ENCODE measurements at places on chromosomes 1 and 21.

DNA sequence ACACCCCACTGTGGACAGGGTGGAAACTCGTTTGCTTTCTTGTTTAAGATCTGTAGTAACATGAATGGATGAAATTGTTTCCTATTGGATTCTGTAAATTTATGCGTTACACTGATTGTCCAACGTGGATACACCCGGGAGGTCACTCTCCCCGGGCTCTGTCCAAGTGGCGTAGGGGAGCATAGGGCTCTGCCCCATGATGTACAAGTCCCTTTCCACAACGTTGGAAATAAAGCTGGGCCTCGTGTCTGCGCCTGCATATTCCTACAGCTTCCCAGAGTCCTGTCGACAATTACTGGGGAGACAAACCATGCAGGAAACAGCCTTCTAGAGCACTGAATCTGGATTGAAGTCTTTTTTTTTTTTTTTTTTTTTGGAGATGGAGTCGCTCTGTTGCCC is 1.4 kb downstream of the RCC1 start:
- no peak for DNase-seq

DNA sequence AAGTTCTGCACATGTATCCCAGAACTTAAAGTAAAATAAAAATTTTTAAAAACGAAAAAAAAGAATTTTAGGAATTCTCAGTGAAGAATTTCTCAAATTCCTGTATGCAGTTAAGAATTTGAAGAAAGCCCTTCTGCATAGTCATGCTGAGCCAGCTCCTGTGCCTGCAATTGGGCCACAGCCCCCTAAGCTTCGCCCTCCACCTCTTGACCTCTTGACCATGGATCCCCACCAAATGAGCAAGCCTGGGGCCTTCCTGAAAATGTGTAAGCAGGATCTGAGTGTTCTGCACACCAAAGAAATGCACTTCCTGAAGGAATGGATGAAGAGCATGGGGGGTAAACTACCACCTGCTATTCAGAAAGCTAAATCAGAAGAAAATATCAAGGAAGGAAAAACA is 52.0 kb downstream of the NBPF6 start:
- no peak for DNase-seq

GRCh38 chr21:41367301-41367944 is 5.6 kb downstream of the MX2 start:
- DNase-seq = no peak

GRCh38 chr1:65963156-65963888 is 170.6 kb downstream of the PDE4B start:
- no peak for DNase-seq

DNA sequence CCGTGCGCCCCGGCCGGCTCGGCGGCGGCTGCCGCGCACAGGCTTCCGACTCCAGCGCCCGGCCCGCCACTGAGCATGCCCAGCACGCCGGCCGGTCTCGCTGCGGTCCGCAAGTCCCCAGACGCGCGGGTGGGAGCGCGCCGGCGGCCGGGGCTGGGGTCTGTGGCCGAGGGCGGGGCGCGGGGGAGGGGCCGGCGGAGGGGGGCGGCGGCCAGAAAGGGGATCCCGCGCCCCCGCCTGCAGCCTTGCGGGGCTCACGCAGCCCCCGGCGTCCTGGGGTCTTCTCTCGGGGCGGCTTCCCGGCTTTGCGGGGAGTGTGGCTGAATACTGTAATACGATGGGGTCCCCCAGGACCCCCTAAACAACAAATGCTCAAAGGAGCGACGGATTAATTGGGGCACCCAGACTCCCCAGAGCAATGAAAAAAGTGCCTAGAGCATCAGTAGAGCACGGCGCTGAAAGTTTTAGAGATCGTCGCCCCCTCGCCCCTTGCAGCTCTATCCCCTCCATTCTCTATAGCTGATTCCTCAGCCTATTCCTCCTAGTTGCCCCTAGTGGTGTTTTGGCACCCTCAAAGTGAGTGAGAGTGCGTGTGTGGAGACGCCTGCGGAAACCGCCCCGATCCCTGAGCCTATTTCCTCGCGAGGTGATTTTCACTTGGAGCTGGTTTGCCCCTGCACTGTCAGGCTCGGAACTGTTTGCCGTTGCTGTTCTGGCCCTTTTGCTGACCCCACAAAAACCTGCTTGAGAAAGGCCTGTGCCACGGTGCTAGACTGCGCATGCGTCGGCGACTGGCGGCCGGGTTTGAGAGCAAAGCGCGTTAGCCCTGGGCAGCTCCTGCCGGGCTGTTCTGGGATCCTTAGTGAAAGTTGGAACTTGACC is at the start of gene VAV3:
VAV3 (minus strand) TSS at position 71 of the 882 bp plus-strand sequence. CDS start 311 bp downstream, outside the sequence.
- peak; percentile 73 for DNase-seq

DNA sequence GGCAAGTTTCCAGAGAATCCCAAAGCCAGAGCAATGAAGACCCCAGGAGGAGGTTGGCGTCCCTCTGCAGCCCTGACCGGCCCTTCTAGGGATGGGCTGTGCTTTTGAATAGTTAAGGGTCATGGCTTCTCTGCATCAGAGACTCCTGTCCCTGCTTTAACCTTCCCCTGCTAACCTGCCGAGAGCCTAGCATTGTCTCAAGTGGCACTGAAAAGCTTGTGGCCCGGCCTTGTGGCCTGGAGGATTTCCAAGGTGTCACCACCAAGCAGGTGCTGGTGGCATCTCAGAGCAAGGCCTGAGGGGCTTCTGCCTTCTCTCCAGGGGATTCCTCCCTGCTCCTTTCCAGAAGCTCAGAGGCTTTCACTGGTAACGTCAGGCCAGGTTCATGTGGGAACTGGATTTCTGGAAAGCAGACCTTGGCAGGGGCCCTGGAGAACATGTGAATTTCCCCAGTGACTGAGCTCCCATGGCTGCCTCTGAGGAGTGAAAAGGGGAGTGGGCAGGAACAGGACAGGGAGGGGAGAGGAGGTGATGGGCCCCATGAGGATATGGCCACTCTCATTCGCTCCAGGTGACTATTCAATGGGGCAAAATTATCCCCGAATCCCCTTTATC is 409.9 kb downstream of the PTPRU start:
- no peak for DNase-seq

DNA sequence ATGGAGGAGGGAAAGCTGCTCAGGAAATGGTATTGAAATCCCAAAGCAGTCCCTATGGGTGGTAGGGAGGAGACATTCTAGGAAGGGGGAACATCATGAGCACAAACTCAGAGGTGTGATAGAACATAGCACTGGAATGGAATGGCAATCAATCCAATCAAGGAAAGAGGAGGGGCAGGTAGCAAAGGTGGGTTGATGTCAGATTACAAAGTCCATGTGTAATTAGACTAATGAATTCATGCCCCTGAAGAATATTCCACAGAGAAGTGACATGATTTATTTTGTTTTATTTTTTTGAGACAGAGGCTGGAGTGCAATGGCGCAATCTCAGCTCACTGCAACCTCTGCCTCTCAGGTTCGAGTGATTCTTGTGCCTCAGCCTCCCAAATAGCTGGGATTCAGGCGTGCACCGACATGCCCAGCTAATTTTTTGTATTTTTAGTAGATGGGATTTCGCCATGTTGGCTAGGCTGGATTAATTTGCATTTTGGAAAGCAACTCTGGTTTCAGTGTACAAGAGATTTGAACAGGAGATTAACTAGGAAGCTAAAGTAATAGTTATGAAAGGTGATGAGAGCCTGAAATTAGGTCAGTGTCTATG is 36.1 kb downstream of the DEGS1 start:
- DNase-seq = no peak

DNA sequence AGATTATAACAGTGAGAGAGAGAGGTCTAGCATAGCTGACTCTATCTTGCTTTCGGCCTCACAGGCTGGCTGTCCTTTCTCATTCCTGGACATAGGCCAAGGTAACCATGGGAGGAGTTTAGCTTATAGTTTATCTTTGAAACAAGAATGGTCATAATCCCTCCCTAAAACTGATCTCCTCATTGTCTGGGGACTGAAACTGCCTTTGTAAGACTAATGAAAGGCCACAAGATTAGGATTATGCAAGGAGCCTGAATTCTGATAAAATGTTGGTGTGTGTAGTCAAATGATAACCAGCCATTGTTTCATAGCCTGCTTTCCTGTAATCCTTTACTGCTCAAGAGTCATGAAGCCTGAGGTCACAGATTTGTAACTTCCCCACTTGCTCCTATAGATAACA is 131.9 kb upstream of the LYPLAL1 start:
- no peak for DNase-seq

- no peak for DNase-seq
Measured at GRCh38 chr1:177669161-177669560, 300.7 kb downstream of the SEC16B start.

DNA sequence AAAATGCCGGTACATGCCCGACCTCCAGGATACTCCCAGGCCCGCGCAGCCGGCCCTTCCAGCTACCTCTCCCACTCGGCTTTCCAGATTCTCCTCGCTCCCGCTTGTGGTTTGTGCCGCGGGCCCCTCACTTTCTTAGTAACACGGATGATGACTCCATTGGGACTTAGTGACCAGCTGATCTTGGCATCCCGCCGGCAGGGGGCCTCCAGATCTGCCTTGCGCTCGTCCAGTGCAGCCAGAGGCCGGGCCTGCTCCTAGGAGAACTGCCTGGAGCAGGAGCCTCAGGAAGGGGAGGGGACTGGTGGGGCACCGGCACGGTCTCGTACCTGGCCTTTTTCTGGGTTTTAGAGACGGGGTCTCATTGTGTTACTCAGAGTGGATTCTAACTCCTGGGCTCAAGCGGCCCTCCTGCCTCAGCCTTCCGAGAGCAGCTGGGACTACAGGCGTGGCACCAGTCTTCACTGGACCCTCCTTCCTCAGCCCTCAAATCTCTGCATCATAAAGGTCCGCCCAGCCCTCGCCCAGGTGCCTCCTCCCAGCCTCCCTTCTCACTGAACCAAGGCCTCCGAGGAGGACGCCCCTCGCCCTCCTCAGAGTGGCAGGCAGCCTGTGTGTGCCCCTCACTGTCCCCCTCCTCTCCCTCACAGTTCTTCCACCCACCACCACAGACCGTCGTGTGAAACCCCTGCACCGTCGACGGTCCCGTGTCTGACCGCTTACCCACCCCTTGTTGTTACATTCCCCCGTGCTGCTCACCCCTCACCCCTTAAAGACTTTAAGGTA is 78.6 kb downstream of the SLC25A24 start:
- no peak for DNase-seq

GRCh38 chr1:235069577-235070563 is 58.8 kb downstream of the TOMM20 start:
- no peak for DNase-seq

DNA sequence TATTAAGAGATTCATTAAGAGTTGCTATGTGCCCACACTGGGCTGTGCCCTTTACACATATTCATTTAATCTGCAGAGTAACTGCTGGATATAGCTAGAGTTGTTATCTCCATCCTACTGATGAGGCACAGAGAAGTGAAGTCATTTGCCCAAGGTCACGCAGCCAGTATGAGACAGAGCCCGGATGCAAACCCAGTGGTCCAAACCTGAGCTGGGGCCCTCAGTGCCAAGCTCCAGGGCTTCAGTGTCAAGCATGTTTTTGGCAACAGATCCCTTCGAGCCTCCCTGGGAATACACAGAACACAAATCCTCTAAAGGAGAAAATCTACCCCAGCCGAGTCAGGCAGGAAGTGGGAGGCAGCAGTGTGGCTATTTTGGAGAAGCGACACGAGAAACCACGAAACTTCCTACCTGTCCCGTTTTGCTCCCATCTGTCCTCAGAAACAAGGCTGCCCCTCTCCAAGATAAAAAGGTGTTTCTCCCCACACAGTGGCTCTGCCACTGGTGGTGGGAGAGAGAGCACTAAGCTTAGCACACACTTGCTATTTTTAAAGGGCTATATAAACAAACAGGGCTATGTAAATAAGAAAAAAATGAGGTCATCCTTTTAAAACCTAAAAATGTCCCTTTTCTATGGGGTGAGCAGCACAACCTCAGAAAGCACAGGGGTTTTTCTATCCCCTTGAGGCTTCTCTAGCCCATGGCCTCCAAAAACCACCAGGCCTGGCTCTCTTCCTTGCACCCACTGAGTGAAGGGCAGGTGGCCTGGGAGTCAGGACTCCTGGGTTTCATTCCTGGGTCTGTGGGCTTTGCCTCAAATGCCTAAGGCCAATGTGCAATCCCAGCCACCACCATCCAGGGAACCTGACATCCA is 138.6 kb upstream of the EDN2 start:
- DNase-seq = peak; percentile 71

- DNase-seq = no peak
Measured at GRCh38 chr1:53114581-53115400, 27.6 kb downstream of the SLC1A7 start.

GRCh38 chr1:9293241-9293532 is 493 bp downstream of the SPSB1 start:
- no peak for DNase-seq

DNA sequence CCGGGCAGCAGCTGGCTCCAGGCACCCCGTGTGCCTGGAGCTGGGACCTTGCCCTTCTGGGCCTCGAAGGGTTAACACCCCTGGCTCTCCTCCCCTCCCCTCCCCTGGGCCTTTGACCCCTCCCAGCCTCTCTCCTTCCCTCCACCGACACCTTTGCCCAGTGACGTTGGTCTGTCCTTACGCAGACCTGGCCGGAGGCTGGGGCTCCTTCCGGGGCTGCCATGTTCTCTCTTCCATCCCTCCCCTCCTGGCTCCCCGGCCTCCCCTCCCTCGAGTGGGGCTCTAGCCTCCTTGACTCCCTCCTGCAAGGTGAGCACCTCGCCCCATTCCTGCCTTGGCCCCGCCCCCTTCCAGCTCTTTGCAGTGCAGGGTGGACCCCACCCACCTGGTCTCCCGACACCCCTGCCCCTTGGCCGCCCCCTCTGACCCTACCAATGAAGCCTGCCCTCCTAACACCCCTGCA is at the start of gene TMEM82:
TMEM82 (plus strand) TSS at position 161 of the 463 bp plus-strand sequence; CDS start at position 222, 61 bp downstream.
- DNase-seq = no peak

- no peak for DNase-seq
Measured at GRCh38 chr1:234537236-234537635, 58.3 kb upstream of the TARBP1 start.

- DNase-seq = no peak
Measured at GRCh38 chr1:152020849-152021248, 16.0 kb downstream of the S100A11 start.

- DNase-seq = no peak
Measured at GRCh38 chr1:213492161-213493041, 441.4 kb downstream of the RPS6KC1 start.

GRCh38 chr1:79287982-79288381 is 281.5 kb upstream of the ADGRL4 start:
- no peak for DNase-seq

DNA sequence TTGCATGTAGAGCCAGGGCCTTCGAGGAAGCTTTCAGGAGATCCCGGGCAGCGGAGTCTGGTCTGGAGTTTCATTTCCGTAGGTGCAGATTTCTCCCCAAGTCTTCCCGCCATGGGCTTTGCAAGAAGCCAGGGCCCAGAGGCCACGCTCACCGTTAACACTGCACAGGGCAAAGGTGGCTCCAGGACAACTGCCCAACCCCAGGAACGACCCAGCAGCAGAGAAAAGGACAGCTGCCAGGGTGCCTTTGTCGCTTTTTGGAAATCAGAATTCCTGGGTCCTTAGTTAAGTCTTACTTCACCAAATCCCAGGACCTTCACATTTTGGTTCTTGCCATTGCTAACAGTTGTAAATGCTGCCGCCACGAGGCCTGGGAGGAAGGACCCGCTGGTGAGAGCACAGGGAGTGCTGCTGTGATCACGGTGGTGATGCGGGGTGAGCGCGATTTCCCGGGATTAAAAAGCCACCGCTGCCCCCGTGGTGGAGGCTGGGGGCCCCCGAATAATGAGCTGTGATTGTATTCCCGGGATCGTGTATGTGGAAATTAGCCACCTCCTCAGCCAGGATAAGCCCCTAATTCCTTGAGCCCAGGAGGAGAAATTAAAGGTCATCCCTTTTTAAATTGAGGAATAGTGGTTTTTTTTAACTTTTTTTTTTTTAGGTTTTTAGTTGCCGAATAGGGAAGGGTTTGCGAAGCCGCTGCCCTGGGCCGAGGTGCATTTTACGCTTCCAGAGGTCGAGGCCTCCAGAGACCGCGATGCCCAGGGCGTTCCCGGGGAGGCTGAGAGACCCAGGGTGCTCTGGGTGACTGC is 8.2 kb downstream of the SIM2 start:
- no peak for DNase-seq

GRCh38 chr1:165675794-165676193 is 22.6 kb downstream of the ALDH9A1 start:
- DNase-seq = no peak

All from GM06990 (cell line).